ENCODE measurements at places on chromosomes 3 and 15. TPM values are rescaled to one million over a fixed set of nuclear protein-coding genes. Genes with fewer than 3 reads are reported as not detected.

WDR72 gene
- 0.11 TPM for total RNA-seq

ZNF860 gene
- total RNA-seq, result not detected

RARB gene
- total RNA-seq, result 1.5 TPM

GOLGA8S gene
- total RNA-seq, result not detected

CLDN18 gene
- not detected for total RNA-seq

LRTM1 gene
- not detected for total RNA-seq

SETMAR gene
- 9.0 TPM for total RNA-seq

DNA sequence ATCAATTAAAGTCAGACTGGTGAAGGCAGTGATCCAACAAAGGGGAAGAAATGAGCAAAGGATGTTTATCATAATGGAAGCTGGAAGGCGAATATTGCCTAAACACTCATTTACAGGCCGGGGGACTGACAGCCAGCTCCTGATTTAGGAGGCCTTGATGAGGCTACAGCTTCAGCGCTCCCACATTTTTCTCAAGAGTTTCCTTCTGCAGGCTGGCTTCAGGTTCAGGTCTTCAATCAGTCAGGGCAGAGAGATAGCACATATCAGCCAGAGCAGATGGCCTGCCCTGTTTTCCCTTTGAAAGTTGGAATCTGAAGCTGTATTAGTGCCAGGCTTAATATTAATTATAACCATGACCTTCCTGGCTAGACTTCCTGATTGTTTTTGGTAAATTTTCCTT is 218.9 kb downstream of the SV2B start:
- no peak for DNase-seq

- DNase-seq, result no peak
Measured at GRCh38 chr3:15044326-15044725, 20.8 kb downstream of the MRPS25 start.

DNA sequence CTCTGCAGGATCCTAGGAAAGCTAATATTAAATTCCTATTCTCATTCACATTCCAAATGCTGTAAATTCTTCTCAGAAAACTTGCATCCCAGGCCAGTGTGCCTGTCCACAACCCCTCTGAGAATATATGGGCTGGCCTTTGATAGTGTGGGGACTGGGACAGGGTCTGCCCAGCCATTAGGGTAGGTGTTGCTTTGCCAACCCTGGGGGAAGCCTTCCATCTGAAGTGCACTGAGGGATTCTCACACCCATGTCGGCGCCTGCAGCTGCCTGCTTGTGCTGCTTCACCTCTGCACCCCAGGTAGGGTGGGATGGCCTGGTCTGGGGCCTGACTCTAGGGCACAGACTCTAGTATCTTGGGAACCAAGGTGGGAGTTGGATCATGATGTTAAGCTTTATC is 15.2 kb upstream of the EXOG start:
- no peak for DNase-seq

DNA sequence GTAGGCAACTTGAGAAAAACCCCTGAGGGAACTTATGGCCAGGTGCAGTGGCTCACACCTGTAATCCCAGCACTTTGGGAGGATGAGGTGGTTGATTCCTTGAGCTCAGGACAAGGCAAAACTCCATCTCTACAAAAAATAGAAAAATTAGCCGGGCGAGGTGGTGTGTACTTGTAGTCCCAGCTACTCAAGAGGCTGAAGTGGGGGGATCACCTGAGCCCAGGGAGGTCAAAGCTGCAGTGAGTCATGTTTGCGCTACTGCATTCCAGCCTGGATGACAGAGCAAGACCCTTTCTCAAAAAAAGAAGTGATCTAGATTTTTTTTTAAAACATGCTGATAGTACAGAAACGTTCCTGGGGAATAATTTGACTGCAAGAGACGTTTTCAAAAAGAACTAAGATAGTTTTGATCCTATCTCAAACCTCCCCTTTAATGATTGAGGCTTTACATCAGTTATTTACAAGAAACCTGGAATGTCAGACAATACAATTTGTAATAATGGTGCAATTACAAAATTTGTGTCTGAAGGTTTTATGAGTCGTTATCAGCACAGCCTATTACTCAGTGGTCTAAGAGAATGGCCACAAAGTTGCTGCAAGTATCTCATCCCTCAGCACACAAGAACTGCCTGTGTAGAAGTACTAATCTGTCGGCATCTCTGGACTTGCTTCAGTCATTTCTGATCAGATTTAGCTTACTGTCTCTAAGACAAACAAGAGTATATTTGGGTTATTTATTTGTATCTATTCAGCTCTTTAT is 32.2 kb upstream of the KLHL25 start:
- no peak for DNase-seq

DNA sequence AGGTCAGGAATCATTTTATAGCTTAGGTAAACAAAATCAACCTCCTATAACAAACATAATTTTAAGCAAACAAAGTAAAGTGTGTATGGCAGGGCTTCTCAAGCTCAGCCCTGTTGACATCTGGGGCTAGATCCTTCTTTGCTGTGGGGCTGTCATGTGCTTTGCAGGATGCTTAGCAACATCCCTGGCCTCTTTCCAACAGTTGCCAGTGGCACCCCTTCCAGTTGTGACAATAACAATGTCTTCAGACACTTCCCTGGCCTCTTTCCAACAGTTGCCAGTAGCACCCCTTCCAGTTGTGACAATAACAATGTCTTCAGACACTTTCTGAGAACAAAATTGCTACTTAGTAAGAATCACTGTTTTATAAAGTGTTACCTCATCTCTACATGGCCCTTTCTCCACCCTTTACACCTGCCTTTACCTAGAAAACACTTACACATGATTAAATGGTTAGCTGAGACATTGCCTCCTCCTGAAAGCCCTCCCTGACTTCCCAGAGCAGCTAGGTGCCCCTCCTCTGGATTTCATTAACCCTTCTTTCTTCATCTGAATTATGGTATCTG is 194.0 kb upstream of the LMCD1 start:
- DNase-seq, result no peak

DNA sequence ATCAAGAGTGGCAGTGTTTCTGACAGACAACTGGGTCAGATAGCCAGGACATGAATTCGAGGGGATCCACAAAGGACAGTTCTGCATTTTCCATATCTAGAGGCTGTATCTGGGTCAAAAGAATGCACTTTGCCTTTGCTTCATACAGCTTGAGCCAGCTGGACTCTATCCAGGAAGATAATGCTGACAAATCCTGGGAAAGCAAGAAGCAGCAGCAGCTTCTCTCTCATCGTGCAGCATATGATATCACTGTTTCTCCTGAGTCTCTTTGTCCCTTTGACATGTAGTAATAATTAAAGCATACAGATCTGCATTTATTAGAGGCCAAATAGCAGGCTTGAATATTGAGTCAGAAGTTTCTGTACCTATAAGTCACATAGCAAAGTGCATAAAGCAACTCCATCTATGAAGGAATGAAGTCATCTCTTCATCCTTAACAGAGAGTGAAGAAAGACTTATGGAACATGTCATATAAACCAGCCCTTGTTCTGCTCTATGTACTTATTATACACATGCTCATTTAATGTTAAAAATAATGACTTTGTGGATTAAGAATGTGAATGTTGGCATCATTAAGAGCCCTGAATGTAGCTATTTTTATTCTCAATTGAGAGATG is 236.8 kb upstream of the GBE1 start:
- DNase-seq, result no peak

DNA sequence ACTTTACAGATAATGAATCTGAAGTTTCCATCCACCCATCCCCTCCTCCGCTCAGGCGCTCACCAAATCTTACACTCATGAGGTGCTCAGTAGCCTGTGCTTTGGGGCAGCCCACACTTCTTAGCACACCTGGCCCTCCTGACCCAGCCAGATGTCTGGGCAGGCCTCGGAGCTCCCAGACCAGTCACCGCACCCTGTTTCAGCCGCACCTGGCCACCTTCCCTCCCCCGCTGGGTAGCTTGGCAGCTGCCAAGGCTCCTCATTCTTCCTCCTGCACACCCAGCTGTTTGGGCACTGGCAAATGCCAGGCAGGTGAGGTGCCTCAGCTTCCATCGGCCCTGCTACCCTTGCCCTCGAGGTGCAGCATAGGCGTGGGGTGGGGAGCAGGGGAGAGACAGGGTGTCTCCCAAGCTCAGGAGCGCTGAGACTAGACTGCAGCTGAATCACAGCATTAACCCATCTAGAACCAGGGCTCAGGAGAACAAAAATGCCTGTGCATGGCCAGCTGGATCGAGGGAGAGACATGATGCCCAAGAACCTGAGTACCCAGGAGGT is 45.8 kb downstream of the CDC25A start:
- no peak for DNase-seq

DNA sequence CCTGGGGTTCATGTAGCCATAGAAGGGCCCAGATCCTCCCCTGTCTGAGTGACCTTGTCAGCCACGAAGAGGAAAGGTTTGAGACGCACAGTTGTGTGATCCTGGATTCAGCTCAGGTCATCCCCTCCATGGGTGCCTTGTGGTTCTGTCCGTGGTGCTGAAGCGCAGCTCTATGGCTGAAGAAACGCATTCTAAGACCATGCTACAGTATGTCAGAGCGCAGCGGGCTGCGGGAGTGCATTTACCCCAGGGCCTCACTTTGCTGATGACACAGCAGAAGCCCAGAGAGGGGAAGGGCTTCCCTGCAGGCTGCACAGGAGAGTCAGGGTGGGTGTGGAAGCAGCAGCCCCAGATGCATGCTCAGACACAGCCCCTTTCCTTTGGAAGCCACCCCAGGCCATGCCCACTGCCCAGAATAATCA is 68.8 kb upstream of the IQSEC1 start:
- DNase-seq, result no peak

- DNase-seq, result no peak
Measured at GRCh38 chr3:85586018-85586417, 627.2 kb downstream of the CADM2 start.

DNA sequence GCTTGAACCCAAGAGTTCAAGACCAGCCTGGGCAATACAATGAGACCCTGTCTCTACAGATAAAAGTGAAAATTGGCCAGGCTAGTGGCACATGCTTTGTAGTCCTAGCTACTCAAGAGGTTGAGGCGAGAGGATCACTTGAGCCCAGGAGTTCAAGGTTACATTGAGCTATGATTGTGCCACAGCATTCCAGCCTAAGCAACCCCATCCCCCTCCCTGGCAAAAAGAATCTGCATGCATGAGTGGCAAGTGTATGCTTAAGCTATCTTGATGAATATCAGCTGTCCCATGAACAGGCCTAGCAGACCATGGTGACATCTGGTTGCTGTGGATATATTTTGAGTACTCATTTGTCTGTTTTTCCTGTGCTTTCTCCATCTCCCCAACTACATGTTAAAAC is 4.7 kb downstream of the ATRIP start:
- no peak for DNase-seq

- peak; percentile 35 for DNase-seq
Measured at GRCh38 chr3:146469150-146470017, at the start of gene PLSCR2. Gene PLSCR2 (minus strand): TSS chr3:146469561. CDS start chr3:146459904, 9,657 bp downstream.

DNA sequence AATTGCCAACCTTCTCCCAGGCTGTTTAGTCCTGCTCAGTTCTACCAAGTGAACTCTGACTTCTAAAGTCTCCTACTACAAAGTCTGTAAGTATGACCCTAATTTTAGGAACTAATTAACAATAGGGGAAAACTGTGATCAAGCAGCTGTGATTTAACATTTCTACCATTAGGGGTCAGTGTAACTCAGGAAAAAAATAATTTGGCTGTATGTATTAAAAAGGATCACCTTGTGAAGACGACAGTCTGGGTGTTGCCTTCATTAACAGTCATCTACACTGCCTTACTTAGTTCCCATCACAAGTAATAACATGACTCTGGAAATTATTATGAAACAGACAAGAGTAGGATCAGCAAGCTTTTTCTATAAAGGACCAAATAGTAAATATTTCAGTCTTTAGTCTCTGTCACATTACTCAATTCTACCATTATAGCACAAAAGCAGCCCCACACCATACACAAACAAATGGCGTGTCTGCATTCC is 4.2 kb upstream of the NPHP3 start:
- no peak for DNase-seq

DNA sequence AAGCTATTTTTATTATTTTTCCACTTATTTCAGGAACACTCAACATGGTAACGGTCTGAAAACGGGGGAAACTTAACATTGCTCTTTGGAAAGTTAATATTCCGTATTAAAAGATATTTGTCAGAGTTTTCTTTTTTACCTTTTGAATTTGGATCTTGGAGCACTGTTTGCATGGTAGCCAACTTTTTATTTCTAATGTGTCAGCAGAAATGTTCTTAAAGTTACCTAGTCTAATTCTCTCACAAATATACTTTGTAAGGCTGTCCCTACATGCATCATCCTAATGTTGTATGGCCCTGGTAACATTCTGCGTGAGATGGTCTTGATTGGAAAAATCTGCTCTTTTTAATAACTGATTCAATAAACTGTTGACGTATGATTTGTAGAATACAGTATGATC is 719.5 kb downstream of the FHIT start:
- DNase-seq, result no peak

DNA sequence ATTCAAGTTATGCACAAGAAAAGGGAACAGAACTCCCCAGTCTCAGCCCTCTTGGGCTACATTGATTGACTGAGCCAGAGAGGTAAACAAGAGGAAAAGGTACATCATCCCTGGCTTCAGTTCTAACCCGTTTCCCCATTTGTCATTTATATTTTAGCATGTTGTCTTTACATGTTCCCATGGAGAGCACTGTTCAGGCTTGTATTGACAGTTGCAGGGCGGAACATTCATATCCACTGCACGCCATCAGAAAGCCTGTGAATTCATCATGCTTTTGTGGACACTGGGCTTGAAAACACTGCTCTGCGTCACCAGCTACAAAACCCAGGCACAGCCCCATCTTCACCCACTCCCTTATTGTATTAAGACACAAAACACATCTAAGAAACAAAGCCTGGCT is 240.9 kb upstream of the EIF1B start:
- no peak for DNase-seq

GRCh38 chr3:35393901-35394799 is 245.2 kb upstream of the ARPP21 start:
- DNase-seq, result no peak

GRCh38 chr3:121834157-121834670 is 646 bp downstream of the IQCB1 start:
- DNase-seq, result no peak

DNA sequence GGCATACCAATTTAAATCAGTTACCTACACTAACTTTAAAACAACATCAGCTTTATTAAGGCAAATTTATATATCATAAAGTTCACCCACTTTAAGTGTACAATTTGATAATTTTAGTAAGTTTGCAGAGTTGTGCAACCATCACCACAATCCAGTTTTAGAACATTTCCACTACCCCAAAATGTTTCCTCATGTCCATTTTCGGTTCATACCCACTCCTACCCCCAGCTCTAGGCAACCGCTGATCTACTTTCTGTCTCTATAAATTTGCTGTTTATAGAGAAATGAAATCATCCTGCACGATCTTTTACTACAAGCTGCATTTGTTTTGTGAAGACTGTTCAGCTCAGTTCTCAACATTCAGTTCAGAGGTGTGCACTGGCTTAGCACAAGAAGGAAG is 31.5 kb upstream of the FAM81A start:
- no peak for DNase-seq

- DNase-seq, result no peak
Measured at GRCh38 chr15:92745845-92746271, 90.3 kb upstream of the FAM174B start.

- DNase-seq, result no peak
Measured at GRCh38 chr15:50653156-50653743, 33.3 kb downstream of the TRPM7 start.

GRCh38 chr3:14405360-14406238 is 3.2 kb downstream of the SLC6A6 start:
- DNase-seq, result no peak
